ENCODE measurements at places on chromosomes 12 and 14.

DNA sequence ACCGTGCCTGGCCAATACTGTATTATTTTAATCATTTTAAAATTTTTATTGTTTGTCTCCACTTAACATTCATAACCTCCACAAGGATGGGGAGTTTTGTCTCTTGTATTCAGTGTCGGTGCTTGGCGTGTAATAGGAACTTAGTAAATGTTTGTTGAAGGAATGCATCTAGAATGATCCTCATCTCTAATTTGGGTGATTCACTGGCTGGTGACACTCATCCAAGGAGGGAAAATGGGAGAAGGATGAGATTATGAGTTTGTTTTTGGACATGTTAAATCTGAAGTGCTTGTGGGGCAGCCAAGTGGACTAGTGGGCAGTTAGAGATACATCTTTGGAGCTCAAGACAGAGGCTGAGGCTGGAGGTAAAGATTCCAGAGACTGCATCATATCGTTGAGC, 5.1 kb downstream of the KLC1 start:
- DNase-seq: no peak

GRCh38 chr12:20528208-20528607, 159.9 kb downstream of the PDE3A start:
- DNase-seq: no peak

DNA sequence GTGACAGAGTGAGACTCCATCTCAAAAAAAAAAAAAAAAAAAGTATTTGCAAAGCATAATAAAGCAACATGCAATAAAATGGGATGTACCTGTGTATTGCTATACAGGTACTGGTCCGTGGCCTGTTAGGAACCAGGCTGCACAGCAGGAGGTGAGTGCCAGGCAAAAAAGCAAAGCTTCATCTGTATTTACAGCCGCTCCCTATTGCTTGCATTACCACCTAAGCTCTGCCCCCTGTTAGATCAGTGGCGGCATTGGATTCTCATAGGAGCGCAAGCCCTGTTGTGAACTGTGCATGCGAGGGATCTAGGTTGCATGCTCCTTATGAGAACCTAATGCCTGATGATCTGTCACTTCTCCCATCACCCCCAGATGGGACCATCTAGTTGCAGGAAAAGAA, 113.3 kb downstream of the SCAF11 start:
- no peak for DNase-seq

GRCh38 chr12:105522166-105522825, 191.8 kb downstream of the C12orf75 start:
- no peak for DNase-seq

DNA sequence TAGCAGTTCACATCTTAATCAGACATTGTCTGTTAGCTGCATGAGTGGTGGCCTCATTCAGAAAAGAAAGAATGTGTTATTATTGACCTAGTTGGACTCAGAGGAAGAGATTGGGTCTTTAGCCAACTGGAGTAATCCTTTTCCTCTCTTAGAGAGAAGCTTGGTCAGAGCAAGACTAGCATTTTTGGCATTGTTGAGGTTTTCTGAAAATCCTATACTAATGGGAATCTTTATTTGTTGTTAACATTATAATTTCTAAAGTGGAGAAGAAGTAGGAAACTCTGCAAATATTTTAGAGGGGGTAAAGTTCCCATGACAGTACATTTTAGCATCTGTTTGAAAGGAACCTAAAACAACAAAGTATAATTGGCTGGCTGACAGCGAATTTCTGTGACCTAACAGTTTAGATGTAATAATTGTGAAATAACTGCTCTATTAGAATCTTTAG, 9.7 kb downstream of the TOX4 start:
- DNase-seq: no peak

GRCh38 chr14:98177551-98177950, 1094.4 kb downstream of the BCL11B start:
- DNase-seq: no peak

DNA sequence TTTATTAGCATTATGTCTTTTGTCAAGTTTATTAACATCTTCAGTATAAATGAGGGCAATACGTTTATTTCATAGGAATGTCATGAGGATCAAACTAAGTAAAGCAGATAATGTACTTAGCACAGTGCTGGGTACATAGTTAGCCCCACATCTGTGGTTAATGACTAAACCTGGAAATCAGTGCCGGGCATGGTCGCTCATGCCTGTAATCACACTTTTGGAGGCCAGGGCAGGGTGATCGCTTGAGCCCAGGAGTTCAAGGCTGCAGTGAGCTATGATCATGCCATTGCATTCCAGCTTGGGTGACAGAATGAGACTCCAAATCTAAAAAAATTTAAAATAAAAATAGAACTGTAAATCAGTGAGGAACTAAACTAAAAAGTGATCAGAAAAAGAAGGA, 44.8 kb upstream of the GUCY2C start:
- DNase-seq: no peak

GRCh38 chr14:57846596-57846995, 19.3 kb downstream of the SLC35F4 start:
- no peak for DNase-seq

GRCh38 chr12:47562201-47562600, 143.6 kb downstream of the RPAP3 start:
- no peak for DNase-seq

GRCh38 chr12:115227137-115227615, 543.2 kb upstream of the TBX3 start:
- peak; percentile 87 for DNase-seq

DNA sequence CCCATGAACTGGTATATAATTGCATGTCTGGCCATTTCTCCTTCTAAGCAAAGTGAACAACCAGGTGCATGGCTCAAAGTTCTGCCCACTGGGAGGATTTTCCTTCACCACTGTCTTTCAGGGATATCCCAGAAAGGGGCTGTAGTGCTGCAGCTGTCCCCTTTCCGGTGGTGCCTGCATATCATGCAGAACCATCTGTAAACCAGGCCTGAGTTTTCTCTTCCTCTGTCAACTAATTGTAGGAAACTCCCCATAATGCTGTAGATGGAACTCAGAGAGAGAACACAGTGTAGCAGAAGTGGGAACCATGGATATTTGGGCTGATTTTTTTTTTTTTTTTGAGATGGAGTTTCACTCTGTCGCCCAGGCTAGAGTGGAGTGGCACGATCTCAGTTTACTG, 45.6 kb upstream of the CRY1 start:
- DNase-seq: no peak

DNA sequence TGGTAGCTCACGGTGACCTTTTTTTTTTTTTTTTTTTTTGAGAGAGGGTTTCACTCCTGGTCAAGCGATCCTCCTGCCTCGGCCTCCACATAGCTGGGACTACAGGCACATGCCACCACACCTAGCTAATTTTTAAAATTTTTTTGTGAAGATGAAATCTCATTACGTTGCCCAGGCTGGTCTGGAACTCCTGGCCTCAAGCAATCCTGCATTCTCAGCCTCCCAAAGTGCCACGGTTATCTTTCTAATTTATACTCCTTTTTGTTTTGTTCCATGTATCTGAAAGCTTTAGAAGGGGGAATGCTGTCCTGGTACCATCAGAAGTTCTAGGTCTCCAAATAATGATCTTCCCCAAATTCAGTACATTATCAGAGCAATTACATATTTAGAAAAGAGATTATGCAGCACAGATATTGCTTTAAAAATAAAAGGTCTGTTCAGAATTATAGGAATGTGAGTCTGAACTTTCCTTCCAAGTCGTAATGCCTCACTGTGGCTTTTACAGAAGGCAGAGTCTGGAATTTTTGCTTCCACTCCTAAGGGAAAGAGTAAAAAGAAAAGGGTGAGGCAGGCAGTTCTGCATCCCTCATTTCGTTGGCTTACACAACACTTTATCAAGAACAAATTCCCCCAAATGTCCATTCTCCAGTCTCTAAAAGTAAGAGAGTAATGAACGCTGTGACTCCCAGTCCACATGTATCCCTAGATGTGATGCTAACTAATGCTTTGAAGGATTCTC, 73.0 kb downstream of the GCH1 start:
- no peak for DNase-seq

DNA sequence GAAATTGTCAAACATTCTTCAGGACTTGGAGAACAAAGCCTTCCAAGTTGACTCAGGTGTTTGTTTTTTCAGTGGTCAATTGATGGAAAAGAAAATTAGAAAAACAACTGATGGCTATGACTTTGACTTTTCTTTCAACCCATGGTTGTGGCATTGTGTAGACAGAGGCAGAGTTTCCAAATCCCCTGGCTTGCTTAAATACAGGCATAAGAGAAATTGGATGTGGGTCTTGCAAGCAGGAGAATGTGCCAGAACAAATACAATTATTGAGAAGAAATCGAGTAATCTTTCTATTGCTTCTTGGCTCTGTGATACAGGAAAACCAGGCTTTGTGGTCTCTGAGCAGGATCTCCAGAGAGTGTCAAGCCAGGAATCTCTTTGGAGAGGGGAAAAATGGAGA, 40.9 kb upstream of the FRMD6 start:
- DNase-seq: no peak

- no peak for DNase-seq
Observed at GRCh38 chr14:75283833-75284563, 5.4 kb downstream of the FOS start.

DNA sequence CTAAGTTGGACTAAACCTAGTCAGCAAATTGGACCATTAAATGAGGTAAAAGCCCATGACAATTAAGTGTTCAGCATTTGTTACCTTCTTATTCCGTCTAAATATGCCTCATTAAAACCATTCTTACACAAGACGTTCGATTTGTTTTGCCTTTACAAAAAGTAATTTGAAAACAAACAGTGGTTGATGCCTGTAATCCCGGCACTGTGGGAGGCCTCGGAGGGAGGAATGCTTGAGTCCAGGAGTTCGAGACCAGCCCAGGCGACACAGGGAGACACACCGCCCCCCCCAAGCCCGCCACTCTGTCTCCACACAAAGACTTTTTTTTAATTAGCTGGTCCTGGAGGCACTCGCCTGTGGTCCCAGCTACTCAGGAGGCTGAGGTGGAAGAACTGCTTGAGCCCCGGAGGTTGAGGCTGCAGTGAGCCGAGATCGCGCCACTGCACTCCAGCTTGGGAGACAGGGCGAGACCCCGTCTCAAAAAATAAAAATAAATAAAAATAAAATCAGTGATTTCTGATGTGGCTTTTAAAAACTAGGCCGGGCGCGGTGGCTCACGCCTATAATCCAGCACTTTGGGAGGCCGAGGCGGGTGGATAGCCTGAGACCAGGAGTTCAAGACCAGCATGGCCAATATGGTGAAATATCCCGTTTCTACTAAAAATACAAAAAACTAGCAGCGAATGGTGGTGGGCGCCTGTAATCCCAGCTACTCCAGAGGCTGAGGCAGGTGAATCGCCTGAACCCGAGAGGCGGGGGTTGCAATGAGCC, 856 bp upstream of the EIF4B start:
- DNase-seq: no peak

DNA sequence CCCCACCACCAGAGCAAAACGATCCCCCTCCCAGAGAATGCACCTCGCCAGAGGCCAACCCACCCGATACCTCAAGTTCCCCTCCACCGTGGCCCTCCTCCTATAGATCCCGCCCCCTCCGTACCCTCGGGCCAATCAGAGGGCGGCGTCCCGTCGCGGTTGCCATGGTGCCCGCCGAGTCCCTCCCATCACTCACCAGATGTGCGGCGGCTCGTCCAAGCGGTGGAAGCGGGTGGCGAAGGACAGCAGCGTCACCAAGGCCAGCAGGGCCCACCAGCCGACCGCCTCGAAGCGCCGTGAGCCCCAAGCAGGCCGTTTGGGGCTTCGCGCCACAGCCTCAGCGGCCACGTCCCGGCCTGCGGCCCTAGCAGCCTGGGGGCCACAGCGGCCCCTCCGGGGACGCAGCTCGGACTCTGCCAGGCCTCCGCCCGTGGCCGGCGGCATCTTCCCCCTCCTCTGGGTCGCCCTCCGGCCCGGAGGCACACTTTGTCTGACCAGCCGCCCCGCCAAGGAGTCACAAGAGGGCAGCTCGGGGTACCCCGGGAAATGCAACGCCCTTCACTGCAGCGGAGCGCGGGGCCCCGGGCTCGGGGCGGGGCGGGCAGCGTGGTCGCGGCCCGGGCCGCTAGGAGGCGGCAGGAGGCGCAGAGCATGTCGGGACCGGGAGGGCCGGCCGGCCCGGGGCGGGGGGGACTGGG, at the start of gene POMT2:
Gene POMT2, minus strand, starts transcription at position 646 of the 698 bp plus-strand sequence. Its CDS starts 202 bp downstream, at position 444.
- DNase-seq: peak; percentile 94

DNA sequence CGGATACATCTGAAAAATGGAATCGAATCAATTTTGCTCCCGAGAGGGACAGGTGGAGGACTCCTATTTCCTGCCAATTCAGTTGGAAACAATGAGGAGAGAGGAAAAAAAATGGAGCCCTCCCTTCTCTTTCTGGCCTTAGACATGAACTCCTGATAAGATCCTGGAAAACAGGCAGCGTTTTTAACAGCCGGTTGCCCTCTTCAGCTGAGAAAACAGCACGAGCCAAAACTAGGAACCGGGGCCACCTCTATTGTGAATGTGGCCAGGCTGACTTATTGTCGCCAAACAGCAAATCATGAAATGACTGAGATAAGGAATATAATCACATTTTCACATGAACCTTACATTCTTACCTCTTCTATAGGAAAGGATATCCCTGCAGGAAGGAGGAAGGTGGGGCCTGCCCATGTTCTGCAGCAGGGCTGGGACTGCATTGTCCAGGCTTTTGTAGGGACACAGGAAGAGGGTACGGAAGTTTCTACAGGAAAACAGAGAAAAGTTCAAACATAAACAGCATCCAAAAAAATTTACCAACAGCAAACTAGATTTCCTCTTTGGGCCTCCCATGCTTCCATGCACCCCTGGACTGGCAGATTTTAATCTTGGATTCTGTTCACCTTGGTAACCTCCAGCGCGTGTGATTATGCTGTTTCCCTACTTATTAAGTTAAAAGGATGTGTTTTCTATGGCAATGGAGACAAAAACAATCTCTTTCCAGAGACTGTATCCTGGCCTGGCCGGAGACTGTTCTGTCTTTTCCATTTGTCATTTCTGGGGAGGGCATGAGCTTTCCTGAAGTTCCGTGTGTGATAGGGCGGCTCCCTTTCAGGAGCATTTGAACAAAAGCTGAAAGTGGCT, 29.0 kb upstream of the ELK3 start:
- DNase-seq: no peak

DNA sequence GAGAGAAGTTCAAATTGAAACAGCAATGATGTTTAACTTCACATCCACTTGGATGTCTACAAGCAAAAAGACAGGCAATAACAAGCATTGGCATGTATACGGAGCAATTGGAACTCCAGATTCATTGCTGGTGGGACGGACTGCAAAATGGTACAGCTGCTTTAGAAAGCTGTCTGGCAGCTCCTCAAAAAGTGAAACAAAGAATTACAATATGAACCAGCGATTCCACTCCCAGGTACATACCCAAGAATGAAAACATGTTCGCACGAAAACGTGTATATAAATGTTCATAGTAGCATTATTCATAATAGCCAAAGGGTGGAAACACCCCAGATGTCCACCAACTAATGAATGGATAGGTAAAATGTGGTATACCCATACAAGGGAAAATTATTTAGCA, 125.7 kb downstream of the HMGA2 start:
- DNase-seq: no peak

GRCh38 chr12:38137287-38137686, 179.3 kb upstream of the ALG10B start:
- DNase-seq: no peak

GRCh38 chr12:3022961-3023360, 54.2 kb upstream of the TSPAN9 start:
- no peak for DNase-seq

Data from gastrocnemius medialis (tissue), 4 donors.